SIG-M5 (cell line): ENCODE measurements at places on chromosomes 4 and X.

DNA sequence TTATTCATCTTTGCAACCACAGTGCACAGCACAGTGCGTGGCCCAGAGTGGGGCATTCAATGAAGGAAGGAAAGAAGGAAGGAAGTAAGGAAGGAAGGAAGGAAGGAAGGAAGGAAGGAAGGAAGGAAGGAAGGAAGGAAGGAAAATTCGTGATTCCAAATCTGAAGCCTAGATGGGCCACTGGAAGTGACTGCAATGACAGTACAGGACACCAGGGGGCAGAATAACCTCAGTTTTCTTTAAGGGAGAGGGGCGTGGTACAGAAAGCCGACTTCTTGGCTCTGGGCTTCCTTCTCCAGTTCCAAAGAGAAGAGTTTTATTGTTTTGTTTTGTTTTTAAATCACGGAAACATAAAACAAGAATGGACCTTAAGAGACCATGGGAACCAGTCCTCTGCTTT lies 47.8 kb downstream of the APLN start:
- DNase-seq, result no peak

- no peak for DNase-seq
These were observed 119.0 kb upstream of the MAP9 start for GRCh38 chr4:155495572-155496293.

GRCh38 chr4:48914311-48914710 lies 7.7 kb upstream of the OCIAD2 start:
- DNase-seq, result no peak

DNA sequence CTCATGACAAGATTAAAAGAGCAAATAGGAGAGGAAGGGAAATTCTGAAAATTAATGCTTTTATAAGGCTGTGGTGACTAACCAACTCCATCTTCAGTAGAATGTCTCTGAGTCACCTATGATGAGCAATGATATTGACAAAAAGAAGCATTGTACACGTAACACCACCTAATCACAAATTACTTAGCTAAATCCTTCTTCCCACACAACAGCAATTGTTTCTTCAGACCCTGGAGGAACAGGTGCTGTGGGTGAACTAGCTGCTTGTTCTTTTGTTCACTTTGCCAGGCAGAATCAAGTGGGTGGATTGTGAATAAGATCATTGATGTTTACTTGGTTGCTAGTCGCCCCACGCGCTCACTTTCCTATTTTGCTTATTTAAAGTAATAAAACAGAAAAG lies 315.5 kb downstream of the CAMK2D start:
- DNase-seq, result no peak

GRCh38 chrX:50100188-50100587 lies 100.6 kb downstream of the AKAP4 start:
- no peak for DNase-seq

- no peak for DNase-seq
These were observed 110.0 kb downstream of the PSAPL1 start for GRCh38 chr4:7324651-7325121.

- DNase-seq, result no peak
These were observed 68.7 kb upstream of the NDST3 start for GRCh38 chr4:117965622-117966021.

GRCh38 chr4:123649645-123650391 lies 253.2 kb downstream of the SPRY1 start:
- DNase-seq, result no peak

DNA sequence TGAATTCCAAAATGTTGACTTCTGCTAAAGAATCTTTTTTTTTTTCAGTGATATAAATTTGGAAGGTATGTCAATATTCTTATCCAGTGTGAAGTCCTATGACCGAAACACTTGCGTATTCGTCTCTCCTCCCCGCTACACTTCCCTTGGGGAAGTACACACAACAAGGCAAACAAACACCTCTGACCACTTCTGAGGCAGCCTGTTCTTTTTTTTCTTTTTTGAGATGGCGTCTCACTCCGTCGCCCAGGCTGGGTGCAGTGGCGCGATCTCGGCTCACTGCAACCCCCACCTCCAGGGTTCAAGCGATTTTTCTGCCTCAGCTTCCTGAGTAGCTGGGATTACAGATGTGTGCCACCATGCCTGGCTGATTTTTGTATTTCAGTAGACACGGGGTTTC lies 78.1 kb upstream of the DHRSX start:
- DNase-seq, result no peak

DNA sequence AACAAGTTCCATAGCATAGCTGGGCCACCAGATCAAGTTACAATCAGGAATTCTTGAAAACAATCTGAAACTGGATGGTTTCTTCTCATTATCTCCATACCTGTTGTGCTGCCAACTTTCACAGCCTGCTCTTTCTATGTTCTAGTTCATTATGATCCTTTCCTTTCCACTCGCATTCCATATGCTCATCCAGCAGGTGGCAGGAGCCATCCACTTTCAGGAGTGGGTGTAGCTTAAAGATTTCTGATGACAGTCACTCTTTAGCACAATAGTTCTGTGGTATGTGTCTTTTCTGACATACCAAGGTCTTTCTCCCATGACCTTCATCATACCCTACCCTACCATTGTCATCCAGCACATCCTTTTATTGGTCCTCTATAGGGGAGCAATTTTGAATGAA lies 46.4 kb downstream of the PAGE2 start:
- DNase-seq, result no peak

- no peak for DNase-seq
These were observed 48.3 kb upstream of the HPGDS start for GRCh38 chr4:94390804-94391410.

- no peak for DNase-seq
These were observed 280.5 kb downstream of the FBXW7 start for GRCh38 chr4:152255437-152255836.

DNA sequence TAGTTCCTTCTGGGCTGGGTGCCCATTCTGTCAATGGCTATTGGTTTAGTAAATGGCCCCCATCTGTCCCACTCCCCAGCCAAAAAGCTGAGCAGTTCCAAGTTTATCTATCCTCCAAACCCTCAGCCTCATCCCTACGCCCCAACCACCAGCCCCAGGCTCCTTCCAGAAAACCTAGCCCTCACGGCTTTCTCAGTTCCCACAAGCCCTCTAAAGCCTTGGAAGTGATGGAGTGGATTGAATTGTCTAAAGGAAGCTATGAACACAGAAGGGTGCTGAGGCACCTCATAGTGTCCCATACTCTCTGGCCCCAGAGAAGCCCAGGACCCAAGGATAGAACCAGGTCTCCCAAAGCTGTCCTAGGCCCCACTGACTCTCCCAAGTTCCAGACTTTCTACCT lies 75.6 kb upstream of the EFNB1 start:
- DNase-seq, result no peak

DNA sequence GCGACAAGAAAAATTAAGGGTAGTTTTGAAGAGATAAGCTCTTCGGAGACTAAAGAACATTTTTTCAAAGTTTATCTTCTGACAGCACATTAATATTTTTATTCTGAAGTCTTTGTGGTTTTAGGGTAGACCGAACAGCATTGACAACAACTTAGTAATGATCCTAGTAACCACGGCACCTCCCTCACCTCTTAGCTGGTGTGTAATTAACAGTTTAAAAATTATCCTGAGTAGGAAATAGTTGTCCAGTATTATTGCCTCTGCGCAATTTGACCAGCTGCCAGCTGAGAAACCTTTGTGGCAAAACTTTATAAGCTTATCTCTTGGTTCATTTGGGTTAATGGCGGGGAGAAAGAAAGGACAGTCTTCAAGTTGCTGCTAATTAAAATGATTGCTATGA lies 213.6 kb downstream of the CBLL2 start:
- DNase-seq, result no peak

DNA sequence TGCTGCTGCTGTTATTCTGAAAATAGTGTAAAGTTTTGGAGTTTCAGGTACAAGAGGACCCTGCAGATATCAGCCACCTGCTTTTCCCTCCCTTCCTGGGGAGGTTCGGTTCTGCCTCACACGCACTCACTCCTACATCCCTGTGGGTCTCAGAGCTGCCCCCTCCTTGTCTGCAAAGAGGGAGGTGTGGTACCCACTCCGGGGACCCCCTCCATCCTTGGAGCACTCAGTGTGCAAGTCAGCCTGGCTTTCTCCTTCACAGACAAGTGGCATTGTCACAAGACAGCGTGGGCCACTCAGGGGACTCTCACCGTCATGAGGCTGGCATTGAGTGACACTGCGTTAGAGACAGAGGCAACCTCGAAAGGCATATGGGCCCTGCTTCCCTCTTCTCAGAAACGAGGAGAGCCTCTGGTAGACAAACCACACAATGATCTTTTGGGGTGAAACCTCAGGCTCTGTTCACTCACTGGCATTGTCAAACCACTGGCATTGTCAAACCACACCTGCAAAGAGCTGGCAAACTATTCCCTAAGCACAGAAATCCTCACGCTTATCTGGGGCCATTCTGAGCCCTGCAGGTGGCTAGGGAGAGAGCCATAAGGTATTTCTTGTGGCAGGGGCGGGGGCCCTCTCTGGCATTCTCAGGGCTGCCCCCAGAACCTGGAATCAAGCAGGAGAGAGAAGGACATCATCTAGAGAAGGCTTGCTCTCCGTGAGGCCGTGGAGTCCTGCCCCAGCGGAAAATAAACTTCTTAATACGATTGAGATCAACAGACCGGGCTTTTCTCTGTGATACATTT lies 285.0 kb downstream of the SHOX start:
- DNase-seq, result no peak

DNA sequence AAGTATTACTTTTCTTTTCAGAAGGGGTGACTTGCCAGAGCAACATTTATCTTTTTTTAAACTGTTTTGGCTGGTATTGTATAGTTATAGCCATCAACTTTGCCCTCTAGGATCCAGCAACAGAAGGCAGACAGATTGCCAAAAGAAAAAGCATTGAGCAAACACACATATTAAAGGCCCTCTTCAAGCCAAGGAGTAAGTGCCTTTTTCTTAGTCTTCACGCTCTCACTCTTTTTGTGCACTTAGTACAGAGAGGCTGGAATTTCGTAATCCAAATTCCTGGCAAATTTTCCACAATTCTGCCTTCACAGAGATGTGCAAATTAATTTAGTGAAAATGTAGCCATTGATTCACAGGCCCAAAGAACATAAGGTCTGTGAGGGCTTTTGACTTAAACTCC lies 253.1 kb upstream of the EDA2R start:
- no peak for DNase-seq

DNA sequence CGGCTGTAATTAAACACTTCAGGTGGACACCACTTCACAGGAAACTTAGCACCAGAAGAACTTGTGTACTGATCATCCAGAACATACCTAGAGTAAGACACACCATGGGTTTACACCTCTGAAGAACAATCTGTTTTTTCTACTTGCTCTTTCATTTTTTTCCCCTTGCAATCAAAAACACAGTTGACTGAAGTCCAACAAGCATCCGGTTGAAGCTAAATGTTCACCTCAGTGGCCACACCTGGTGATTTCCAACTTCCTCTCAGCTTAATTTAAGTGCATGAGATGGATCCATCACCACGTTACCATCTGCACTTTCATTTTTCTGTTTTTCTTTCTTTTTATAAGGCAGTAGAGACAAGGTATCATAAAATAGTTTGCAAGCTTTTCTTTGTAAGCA lies 4.9 kb upstream of the TXK start:
- no peak for DNase-seq

DNA sequence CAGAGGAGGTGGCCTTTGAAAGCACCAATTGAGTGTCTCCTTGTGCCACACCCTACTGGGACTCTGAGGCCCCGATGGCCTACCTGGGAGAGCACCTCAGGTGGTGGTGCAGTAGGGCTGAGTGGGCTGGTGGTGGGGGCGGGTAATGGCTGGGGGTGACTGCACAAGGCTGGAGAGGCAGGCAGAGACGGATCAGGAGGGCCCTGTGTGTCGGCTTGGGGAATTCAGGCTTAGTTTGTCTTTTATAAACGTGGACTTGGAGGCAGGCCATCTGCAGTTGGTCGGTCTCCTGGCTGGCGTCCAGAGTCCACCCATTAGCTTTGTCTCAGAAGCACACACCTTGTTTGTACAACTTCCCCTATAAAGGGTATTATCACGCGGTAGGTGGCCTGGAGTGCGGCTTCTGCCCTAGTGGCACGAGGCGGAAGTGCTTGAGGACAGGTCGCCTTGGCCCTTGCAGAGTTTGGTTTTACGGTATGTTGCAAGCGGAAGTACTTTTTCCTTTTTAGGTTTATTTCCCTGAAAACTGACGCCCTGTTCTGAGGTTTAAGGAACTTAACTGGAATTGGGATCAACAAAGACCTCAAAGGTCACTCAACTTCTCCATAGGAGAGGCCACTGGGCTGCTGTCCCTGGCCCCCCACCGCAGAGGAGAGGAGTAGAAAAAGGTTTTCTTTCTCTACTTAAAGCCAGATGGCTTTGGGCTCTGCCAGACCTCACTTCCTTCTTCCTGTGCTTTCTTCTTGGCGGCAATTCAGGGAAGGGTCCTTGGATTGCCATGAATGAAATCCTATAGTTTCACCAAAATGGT lies 8.0 kb downstream of the TBC1D14 start:
- DNase-seq, result no peak

DNA sequence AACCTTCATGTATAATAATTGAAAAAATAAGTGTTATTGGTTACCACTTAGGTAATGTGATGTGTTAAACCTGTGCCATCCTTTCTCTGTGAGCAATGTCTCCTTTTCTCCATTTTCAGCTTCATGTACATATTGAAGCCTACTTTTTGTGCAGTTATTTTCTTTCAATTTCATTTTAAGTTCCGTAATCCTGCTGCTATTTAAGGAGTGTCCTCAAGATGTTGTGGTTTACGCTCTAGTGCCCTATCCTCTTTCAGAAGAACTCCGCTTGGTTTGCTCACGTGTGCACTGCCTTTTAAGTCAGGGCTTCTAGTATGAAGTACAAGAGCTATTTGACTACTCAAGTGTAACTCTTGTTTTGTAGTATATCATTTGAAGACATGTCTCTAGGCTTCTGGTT lies 2253.2 kb upstream of the TENM3 start:
- DNase-seq, result peak; percentile 20

- no peak for DNase-seq
These were observed 332.5 kb downstream of the PDGFC start for GRCh38 chr4:156638925-156639605.
